ENCODE measurements at places on chromosomes 5 and 9.

- no peak for DNase-seq
Measured at GRCh38 chr9:74025402-74025925, 471.7 kb upstream of the RORB start.

GRCh38 chr9:130122456-130122855 is 49.7 kb upstream of the NCS1 start:
- no peak for DNase-seq

GRCh38 chr9:23537192-23538066 is 288.6 kb downstream of the ELAVL2 start:
- DNase-seq, result no peak

DNA sequence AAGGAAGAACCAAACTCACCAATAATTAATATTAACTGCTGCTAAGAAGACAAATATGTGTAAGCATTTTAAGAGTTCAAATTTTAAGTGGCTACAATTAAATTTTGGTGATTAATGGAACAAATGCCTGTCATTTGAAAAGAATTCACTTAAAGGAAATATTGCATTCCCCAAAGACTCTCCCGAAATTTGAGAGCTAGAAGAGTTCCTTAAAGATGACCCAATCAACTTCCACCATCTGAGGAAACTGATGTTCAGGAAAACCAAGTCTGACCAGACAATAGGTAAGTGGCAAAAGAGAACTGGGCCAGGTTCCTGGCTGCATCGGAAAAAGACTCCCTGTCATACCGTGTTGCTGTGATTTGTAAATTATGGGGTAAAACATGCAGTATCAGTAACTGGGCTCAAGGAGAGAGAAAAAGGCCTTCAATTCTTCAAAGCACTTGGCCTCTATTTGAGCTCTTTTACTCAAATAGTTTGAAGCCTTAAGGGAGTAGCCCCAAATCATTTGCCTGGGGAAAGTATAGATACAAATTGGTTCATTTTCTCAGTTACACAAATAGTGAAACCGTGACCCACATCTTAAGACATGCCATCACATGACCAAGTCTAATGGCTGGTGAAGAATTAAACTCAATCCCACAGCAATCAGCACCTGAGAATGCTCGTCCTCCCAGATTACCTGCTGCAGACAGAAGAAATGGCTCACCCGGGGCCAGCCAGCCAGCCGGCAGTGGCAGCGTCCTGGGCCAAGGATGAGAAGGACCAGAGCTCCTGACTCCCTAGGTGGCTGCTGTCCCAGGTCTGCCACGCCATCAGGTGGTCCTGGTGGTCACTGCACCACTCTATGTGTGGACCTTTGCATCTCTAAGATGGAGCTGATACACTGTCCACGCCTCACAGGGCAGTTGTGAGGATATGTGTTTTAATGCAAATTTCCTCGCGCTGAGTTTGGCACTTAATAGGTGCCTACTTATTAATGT is 162.9 kb downstream of the TTLL11 start:
- peak; percentile 19 for DNase-seq

- DNase-seq, result peak; percentile 73
Measured at GRCh38 chr9:76136986-76137385, 246.5 kb downstream of the PCSK5 start.

DNA sequence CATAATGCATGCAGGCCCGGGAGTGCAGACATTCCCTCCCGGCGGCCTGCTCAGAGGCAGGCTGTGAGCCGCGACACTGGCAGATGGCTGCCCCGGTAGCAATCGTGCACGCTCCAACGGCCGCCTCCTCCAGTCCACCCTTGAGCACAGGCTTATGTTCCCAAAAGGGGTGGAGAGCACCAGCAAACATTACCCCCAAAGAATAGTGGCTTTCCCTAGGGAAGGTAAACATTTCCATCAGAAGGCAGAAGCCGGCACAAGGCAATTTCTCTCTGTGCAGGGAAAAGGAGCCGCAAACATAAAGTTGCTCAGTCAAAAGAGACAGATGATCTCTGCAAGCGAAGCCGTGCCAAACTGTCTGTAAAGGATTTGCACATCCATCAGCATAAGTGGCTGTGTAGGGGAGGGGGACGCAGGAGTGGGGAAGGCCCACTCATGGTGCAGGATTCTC is 92.5 kb downstream of the SIL1 start:
- no peak for DNase-seq

GRCh38 chr5:93587597-93588351 is 4.8 kb downstream of the NR2F1 start:
- DNase-seq, result no peak

DNA sequence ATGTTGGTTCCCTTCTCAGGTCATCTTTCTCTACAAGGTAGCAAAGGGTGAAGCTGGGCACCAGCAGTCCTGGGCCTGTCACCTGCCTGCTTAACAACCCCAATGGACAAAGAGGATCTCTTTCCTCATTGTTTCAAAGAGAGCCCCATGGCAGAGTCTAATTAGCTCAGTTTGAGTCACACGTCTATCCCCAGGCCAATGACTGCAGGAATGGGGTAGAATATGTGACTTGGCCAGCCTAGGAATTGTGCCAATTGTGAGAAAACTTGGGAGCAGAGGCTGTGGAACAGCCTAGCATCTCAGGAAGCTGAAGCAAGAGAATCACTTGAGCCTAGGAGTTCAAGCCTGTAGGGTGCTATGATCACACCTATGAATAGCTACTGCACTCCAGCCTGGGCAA is 3.6 kb upstream of the RAPGEF1 start:
- no peak for DNase-seq

GRCh38 chr5:174281855-174282254 is 236.3 kb downstream of the NSG2 start:
- no peak for DNase-seq

GRCh38 chr5:138445547-138446271 is 6.9 kb downstream of the REEP2 start:
- DNase-seq, result no peak

GRCh38 chr9:37876376-37876775 is 27.6 kb downstream of the SLC25A51 start:
- no peak for DNase-seq

GRCh38 chr5:54608423-54609085 is 91.0 kb downstream of the SNX18 start:
- no peak for DNase-seq

Data from fibroblast of skin of scalp (primary cell).